ENCODE measurements at places on chromosomes 2 and 18. TPM values are rescaled to one million over a fixed set of nuclear protein-coding genes. Genes with fewer than 3 reads are reported as not detected.

DNA sequence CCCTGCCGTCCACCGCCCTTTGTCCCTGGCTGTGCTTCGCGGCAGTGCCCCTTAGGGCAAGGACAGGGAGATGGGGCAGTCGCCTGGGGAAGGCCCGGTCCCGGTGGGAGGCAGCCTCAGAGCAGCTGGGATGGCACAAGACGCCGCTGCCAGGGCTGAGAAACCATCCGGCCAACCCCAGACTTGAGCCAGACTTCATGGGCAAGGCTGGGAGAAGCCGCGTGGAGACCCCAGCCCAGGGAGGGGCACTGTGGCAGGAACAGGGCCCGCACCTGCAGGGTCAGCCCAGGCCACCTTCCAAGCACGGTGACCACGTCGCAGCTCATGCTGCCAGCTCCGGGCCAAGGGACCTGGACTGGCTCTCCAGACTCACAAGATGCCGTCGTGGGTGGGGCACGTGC lies 84.0 kb downstream of the NFATC1 start:
- no peak overlapping the region for H3K27ac ChIP-seq
- no peak overlapping the region for H3K4me3 ChIP-seq
- H3K27me3 ChIP-seq = no peaks in the 10 kb centered on the region

- H3K4me3 ChIP-seq = no peak overlapping the region
- H3K4me1 ChIP-seq = no peaks in the 10 kb centered on the region
- no peak for DNase-seq
- no peak overlapping the region for H3K27ac ChIP-seq
Observed at GRCh38 chr18:32730068-32730467, 42.8 kb downstream of the KLHL14 start.

The LYPD6 gene
- polyA plus RNA-seq = 4.9 TPM

DNA sequence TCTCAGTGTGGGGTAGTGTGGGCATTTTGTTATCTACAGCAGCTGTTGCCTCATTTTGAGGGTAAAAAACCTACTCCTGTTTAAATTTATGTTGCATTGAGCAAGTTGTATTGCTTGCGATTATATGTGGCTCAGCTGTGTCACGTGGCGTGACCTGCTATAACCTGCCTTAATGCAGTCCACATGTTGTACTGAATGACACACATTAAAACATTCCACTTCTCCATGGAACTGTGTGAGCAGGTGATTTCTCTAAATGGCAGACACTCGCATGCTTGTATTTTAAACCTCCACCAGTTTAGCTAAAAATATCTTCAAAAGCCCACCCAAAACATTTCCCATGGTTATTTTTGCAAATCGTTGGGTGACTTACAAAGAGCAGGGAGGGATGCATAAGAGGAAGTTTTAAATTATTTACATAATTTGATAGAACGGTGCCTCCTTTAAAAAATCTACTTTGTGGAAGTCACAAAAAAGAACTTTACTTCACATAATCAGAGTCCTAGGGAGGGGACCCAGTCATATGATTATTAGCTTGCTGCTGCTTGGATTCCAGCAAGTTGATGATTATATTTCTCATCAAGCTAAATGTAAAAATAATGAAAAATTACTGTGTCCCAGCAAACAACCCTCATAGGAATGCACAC lies 163.3 kb upstream of the ZEB2 start:
- H3K27ac ChIP-seq = no peak overlapping the region
- DNase-seq = no peak
- no peaks in the 10 kb centered on the region for H3K27me3 ChIP-seq
- no peaks in the 10 kb centered on the region for H3K36me3 ChIP-seq
- H3K4me3 ChIP-seq = no peak overlapping the region

- no peaks in the 10 kb centered on the region for H3K36me3 ChIP-seq
- no peaks in the 10 kb centered on the region for H3K4me1 ChIP-seq
- H3K27me3 ChIP-seq = no peaks in the 10 kb centered on the region
- DNase-seq = no peak
- H3K4me3 ChIP-seq = no peak overlapping the region
- no peak overlapping the region for H3K27ac ChIP-seq
Observed at GRCh38 chr2:5453220-5454050, 238.7 kb upstream of the SOX11 start.

All from GM23338 (cell line).